ENCODE measurements at places on chromosomes 5 and 9.

GRCh38 chr9:83956086-83956435 lies 24.0 kb downstream of the HNRNPK start:
- no peak for DNase-seq

DNA sequence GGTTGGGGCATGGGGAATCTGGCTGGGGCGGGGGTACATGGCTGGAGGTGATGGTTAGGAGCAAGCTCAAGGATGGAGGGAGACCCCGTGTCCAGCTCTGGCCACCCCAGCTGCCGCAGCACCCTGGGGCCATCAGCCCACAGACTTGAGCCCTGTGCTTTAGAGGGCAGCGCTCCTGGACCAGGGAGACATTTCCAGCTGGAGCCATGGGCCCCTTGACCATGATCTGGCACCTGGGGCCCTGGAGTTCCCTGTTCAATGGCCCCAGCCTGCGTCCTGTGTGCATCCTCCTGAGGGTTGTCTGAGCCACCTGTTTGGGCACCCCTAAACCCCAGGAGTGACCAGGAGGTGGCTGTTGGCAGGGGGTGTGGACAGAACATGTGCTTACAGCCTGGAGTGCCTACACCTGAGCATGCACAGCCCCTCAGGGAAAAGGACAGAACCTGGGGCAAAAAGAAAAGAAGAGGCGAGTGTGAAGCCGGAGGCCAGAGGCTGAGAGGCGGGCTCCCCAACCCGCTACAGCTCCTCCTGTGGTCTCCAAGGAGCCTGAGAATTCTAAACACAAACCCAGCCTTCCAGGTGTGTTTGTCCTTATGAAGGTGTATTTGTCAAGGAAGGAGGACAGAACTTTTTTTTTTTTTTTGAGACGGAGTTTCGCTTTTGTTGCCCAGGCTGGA lies 126.7 kb downstream of the C9orf50 start:
- no peak for DNase-seq

- DNase-seq: no peak
Measured at GRCh38 chr5:64595031-64595855, 89.4 kb downstream of the RGS7BP start.

DNA sequence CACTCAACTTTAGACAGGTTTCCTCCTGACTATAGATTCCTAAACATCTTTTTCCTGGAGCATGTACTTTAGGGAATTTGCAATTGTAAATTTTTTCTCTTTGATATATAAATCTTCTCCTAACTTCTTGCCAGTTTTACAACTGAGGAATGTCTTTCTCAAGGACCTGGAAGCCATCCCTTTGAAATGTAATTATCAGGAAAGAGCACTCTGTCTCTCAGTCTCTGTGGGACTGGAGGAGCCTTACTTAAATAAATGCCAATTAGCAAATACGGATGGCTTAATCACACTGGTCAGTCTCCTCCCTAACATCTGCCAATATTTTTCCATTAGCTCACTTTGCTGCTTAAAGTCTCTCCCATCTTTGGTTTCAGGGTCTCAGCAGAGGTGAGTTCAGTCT lies 344.3 kb upstream of the ARRDC3 start:
- no peak for DNase-seq

DNA sequence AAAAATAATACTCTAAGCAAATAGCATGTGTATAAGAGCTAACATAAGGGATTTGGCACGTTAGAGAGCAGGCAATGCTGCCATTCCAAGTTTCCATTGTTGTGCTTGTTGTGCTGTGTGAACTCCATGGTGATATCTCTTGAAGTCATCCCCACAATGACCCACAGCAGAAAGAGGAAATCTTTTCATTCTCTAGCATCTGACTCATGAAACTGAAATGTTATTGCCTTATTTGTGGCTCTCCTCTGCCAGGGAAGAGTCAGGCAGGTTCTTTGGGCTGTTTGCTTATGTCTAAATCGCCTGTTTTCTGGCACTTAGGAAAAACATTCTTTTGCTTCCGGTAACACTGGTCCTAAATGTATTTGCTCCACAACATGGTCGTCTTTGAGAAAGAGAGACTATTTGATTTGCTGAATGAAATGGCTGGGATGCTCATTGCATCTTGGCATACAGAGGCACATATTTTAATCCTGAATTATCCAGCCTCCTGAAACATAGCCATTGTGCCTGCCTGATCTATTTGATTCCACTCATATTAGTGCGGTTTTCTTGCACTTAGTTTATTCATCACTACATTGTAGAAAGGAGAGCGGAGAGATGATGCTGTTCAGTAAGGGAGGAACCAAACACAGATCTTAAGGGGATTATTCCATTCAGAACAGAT lies 188.8 kb downstream of the CSNK1G3 start:
- peak; percentile 98 for DNase-seq

DNA sequence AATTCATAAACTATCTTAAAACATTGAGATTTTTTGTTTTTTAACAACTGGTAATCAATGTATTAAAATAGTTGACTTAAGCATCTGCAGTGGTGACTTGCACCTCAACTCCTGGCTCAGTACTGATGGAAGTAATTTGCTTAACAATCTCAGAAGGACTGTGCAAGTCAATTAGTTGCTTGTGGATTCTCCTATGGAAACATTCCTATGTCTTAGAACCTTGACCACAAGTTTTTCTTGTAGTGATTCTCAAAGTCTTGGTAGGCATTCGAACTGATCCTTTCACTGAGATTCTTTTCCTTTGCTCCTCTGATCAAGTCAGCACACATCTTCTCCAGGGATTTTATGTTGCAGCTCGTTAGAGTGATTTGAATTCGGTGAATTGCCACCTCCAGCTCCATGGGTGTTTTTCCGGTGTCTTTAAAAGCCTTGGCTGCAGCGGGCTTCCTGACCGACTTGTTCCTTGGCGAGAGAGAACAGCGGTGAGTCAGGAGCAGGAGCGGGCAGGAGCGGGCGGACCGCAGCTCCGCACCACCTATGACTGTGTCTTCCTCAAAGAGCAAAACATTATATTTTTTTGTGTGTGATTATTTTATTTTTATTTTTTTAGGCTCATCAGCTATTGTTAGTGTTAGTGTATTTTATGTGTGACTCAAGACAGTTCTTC lies 21.1 kb downstream of the HMGXB3 start:
- peak; percentile 89 for DNase-seq

Data from astrocyte of the spinal cord (primary cell).